Stimulated activated CD8-positive, alpha-beta memory T cell treated with anti-CD3 and anti-CD28 coated beads, Interleukin-4, amount 100 ng/mL, for 1 hour (primary cell): ENCODE measurements at places on chromosomes 3 and 15.

DNA sequence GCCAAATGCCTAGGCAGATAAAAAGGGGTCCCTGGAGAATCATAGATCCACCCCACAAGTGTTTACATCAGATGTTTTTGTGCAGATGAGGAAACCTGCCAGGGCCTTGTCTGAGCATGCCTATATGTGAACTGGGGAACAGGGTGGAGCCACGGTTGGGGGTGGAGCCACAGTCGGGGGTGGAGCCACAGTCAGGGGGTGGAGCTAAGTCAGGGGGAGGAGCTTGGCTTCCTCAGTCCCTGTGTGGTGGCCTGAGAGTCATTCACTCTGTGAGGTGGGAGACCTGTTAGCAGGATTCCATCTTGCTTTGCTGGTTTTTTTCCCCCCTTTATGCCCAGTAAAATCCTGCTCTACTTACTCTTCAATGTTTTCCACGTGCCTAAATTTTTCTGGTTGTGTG is 57.8 kb upstream of the TGFBR2 start:
- DNase-seq = no peak

- no peak for DNase-seq
Measured at GRCh38 chr3:132622148-132622547, 25.1 kb downstream of the ACKR4 start.

DNA sequence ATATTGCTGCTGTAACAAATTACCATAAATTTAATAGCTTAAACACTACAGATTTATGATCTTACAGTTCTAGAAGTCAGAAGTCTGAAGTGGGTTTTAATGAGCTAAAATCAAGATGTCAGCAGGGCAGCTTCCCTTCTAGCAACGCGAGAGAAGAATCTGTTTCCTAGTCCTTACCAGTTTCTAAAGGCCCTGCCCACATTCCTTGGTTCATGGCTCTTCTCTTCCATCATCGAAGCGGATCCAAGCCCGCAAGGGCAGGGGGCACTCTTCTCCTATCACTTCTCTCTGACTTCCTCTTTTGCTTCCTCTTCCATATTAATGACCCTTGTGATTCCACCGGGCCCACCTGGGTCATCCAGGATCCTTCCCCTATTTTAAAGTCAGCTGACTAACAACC is 16.1 kb downstream of the MINDY4B start:
- no peak for DNase-seq

DNA sequence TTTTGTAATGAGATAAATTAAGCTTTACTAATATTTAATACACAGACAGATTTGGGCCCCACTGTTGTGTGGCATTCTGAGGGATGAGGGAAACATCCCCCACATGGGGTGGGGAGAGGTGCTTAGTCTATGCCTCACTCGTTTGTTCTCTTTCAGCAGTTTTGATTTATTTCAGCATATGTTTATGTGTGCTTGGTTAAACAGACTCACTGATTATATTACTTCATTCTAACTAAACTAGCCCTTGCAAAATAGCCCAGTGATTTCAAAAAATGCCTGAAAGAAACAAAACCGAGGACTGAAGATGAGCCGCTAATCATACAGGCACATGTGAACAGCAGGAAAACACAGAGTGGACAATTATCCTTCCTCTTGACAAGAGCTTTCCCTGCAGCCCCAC is 27.2 kb downstream of the TNFAIP8L3 start:
- no peak for DNase-seq

- DNase-seq = no peak
Measured at GRCh38 chr15:31344266-31344665, 17.6 kb downstream of the KLF13 start.
